Chondrocyte (in vitro differentiated cells): ENCODE measurements at places on chromosomes 6 and 20. TPM values are rescaled to one million over a fixed set of nuclear protein-coding genes. Genes with fewer than 3 reads are reported as not detected.

- H3K4me1 ChIP-seq: no peaks in the 10 kb centered on the region
- no peak for DNase-seq
- no peaks in the 10 kb centered on the region for H3K36me3 ChIP-seq
- peaks cover 1% of the 10 kb centered on the region for H3K27me3 ChIP-seq
- H3K4me3 ChIP-seq: no peak overlapping the region
Observed at GRCh38 chr6:119758385-119758784, 408.8 kb upstream of the MAN1A1 start.

DNA sequence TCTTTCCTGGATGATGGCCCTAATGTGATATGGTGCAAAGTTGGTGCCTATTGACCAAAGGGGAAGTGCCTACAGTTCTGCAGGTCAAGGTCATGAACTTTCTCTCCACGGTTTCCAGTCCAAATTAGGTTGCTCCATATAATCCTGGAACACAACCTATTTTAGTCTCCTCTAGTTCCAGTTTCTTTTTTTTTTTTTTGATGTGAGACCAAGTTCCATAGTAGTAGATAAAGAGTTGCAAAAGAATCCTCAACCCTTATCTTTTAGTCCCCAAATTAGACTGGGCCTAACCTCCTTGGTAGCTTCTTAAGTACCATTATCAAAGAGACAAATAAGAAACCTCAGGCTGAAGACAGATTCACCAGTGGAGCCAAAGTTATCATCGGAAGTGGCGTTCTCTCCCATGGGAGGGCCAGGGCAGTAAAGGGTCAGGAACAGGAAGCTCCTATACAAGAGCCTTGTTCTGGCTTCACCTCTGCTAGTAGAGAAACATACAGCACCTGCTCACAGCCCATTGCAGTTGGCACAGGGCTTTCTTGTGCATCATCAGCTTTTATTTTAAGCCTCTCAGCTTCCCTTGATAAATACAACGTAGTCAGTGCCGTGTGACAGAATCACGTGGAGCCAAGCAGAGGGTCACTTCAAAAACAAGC is 132.2 kb upstream of the RREB1 start:
- no peak for DNase-seq
- H3K4me1 ChIP-seq: no peaks in the 10 kb centered on the region
- no peak overlapping the region for H3K4me3 ChIP-seq
- no peak overlapping the region for H3K27ac ChIP-seq
- no peaks in the 10 kb centered on the region for H3K36me3 ChIP-seq

DNA sequence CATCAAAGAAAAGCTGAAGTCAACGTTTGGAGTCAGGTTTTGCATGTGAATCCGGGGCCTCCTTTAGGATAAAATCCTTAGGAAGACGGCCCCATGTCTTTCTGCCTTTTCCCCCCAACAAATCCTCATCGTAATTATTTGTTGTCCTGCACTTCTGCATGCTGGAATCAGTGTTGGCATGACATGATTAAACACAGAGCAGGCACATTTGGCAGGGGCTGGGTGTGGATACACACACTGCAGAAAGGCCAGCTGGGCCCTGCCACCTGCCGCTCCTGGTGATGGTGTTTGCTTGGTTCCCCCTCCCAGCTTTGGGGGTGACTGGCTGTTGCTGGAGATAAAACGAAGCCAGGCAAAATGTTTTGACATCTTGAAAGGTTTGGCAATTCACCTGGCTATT is 46.3 kb upstream of the FOXA2 start:
- H3K4me3 ChIP-seq: no peak overlapping the region
- H3K4me1 ChIP-seq: no peaks in the 10 kb centered on the region
- no peaks in the 10 kb centered on the region for H3K36me3 ChIP-seq
- no peak for DNase-seq

Gene GPR63
- 1.1 to 1.2 TPM (median 1.2 TPM) in 3 replicates for total RNA-seq
